ENCODE measurements at places on chromosomes 2 and 18. TPM values are rescaled to one million over a fixed set of nuclear protein-coding genes. Genes with fewer than 3 reads are reported as not detected.

RBM44 gene
- not detected for total RNA-seq

POTEJ gene
- total RNA-seq: not detected

CEP192 gene
- 28.9 TPM for total RNA-seq

SAG gene
- total RNA-seq: not detected

CACNB4 gene
- total RNA-seq: 0.54 TPM

FSHR gene
- total RNA-seq: not detected

CEP68 gene
- total RNA-seq: 7.6 TPM

NT5C1B gene
- not detected for total RNA-seq

CREG2 gene
- 0.36 TPM for total RNA-seq

SKOR2 gene
- total RNA-seq: not detected

Data from cardiac atrium fibroblast (primary cell).